ENCODE measurements at places on chromosomes 3 and 15.

GRCh38 chr3:86634361-86634760 is 356.6 kb downstream of the VGLL3 start:
- DNase-seq, result no peak

DNA sequence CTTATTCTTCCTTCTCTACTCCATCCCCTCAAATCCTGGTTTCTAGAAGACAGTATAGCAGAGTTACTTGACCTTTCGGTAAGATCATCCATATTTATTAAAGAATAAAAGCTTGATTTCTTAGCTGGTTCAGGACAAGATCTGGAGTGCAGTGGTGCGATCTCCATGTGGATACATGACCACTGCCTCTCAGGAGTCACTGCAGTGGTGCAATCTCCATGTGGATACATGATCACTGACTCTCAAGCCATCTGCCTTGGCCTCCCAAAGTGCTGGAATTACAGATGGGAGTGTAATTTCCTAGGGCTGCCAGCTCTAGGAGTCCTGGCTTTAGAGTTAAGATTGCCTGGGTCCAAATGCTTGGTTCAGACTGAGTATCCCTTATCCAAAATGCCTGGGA is 16.5 kb downstream of the LARP6 start:
- DNase-seq, result no peak

DNA sequence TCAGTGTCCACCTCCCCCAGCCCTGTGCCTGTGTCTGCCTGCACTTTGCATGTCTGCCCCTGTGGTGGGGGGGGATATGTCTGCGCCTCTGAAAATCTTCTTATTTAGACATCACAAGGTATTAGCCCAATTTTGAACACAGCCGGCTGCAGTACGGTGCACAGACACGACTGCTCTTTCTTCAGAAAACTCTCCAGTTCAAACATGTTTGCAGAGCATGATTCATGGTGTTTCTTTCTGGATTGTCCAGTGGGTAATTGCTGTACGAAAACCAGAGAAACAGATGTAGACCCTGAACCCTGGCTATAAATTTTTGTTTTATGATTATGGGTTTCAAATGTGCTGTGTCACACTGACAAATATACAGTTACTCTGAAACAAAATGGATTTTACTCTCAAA is 3.4 kb upstream of the RARB start:
- no peak for DNase-seq

DNA sequence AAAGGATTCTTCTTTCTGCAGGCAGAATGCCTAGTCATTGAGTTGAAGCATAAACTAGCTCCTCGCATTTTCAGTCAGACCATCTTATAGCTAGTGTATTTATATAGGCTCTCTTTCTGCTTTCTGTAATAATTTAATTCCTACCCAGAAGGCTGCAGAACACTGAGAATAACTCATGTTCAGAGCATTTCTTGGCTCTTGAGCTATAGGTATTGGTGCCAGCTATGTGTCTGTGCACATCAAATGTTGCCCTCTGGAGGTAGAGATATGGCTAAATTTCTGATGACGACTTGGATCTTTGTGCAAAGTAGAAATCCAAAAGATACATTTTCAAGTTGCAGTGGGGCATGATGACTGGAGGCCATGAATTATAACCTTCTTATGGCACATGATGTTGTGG is 336.2 kb upstream of the TPM1 start:
- DNase-seq, result no peak

- no peak for DNase-seq
Observed at GRCh38 chr15:67406257-67406861, 114.6 kb upstream of the C15orf61 start.

GRCh38 chr15:90813796-90814190 is 54.6 kb upstream of the FURIN start:
- no peak for DNase-seq

DNA sequence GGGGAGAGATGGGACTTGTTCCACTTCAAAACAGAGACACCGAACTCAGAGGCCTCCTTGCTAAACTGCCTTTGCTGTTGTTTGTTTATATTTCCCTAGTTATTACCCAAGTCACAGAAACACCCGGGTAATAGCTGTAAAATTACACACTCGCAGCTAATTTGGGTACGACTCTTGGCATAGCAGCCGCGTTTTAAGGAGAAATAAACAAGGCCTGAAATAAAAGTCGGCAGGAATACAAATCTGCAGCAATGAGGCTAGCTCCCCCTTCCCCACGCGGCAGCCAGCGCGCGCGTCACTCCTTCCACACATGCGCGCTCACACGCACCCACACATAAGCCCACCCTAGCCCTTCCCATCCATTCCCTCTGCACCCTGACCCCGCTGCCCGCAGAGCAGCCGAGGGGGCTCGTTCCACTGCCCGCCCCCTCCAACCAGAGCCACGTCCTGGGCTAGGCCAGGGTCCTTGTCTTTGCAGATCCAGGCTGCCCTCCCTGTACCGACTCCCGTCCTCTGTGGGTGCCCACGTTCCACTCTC is 67.3 kb downstream of the LINGO1 start:
- DNase-seq, result no peak

- DNase-seq, result no peak
Observed at GRCh38 chr3:99111235-99111634, 209.7 kb upstream of the DCBLD2 start.

GRCh38 chr15:32908872-32909271 is 191.1 kb downstream of the GREM1 start:
- DNase-seq, result no peak

GRCh38 chr3:69121950-69122349 is 445 bp downstream of the LMOD3 start:
- DNase-seq, result no peak

DNA sequence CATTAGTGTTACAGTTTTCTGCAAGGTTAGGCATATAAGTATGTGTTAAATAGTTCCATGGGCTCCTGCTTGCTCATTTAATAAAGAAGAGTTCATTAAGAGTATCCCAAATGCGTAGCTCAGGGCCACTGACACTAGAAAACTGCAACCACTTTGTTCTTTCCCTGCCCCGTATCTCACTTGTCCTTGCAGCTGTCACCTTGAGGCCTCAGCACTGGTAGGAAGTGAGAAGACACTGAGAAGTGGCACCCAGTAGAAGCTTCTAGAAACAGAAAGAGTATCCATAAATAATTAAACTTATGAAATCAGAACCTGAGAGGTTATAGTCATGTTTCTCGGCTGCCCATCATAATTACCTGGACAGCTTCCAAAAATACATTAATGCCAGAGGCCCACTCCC is 266.0 kb downstream of the KCNMB2 start:
- no peak for DNase-seq

DNA sequence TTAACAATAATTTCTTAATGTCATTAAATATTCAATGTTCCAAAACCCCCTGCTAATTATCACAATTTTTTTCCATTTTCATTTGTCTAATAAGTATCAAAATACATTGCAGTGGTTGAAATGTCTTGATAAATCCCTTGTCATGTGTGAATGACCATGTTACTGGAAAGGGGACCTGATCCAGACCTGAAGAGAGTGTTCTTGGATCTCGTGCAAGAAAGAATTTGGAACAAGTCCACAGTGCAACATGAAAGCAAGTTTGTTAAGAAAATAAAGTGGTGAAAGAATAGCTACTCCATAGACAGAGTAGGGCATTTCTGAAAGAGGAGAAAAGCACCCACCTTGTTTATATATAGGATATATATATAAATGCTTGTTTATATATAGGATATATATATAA is 10.4 kb upstream of the SELENOK start:
- no peak for DNase-seq

DNA sequence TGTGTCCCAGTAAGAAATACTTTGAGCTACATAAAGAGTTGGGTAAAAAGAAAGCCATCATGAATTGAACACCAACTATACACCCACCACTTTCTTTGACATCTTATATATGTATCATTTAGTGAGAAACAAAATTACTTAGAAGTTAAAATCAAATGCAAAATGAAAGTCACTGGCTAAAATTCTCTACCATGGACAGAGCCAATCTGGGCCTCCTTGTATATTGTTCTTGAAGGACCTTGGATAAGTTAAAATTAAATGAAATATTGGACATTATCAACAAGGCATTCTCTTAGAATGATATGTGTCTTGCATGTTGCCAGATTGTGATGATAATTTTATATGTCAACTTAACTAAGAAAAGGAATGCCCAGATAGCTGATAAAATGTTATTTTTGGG is 64.2 kb upstream of the CHL1 start:
- no peak for DNase-seq

GRCh38 chr15:61158504-61159407 is 70.3 kb downstream of the RORA start:
- DNase-seq, result no peak

- no peak for DNase-seq
Observed at GRCh38 chr3:42051384-42052131, 39.6 kb upstream of the TRAK1 start.

- DNase-seq, result no peak
Observed at GRCh38 chr3:66720508-66720907, 219.7 kb upstream of the LRIG1 start.

DNA sequence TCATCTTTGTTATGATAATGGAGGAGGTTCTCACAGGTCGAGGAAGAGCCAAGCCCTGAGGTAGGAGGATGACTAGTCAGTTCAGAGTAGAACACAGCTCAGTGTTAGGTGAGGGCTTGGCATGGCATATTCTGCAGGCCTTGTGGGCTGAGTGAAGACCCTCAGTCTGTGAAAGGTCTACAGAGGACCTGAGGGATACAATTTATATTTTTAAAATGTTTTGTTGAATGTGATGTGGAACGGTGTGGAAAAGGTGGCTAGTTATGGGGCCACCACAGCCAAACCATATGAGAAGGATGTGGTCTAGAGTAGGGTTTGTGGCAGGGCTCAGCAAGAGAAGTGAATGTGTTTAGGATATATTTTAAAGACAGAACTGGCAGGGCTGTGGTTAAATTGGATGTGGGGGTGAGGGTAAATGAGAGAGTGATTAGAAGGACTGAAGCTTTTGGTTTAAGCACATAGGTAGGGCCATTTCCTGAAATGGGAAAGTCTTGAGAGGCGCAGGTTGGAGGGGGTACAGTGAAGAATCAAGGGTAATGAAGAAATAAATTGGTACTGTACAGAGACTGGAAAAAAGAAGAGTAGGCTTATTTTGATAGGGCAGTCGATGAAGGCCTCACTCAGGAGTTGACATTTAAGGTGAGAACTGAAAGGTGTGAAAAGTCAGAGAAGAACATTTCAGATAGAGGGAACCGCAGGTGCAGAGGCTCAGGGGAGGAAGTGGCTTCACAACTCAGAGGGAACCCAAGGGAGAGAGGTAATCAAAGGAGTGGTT is 60.5 kb downstream of the SPTSSB start:
- no peak for DNase-seq

DNA sequence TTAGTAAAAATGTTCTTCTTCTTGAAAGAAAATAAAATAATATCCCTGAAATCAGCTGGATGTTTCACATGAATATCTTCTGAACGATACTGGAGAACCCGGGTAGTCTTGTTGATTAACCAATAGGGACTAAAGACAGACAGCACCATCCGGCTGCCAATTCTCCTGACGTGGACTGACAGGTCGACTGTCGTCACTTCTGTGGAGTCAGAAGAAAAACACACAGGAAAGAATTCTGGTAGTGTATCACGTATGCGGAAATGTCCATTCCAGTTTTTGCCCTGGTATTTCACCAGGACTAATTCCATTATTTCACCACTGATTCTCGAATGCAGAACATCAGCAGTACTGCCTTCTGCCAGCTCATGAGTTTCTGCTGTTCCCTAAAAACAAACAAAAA is 144.6 kb downstream of the VPS13C start:
- no peak for DNase-seq

- DNase-seq, result no peak
Observed at GRCh38 chr3:107394502-107394901, 17.3 kb downstream of the CCDC54 start.

- DNase-seq, result no peak
Observed at GRCh38 chr3:141326626-141327025, 41.7 kb upstream of the ZBTB38 start.

DNA sequence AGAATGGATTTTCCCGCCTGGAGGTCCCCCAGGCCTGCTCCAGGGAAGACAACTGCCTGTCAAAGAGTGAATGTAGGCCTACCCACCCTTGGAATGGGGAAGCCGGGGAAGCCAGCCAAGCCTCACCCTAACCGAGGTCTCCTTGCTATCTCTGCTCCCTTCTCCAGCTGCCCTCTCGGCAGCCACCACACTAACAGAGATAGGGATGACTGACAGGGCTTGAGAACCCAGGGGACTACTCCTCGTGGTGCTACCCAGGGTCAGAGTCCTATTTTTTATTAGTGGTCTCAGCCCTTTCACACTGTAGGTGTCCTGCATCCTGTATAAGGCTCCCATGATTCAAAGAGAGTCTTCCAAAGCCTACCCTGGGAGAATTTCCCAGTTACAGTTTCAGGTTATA is 160.6 kb upstream of the CHRM5 start:
- DNase-seq, result no peak

DNA sequence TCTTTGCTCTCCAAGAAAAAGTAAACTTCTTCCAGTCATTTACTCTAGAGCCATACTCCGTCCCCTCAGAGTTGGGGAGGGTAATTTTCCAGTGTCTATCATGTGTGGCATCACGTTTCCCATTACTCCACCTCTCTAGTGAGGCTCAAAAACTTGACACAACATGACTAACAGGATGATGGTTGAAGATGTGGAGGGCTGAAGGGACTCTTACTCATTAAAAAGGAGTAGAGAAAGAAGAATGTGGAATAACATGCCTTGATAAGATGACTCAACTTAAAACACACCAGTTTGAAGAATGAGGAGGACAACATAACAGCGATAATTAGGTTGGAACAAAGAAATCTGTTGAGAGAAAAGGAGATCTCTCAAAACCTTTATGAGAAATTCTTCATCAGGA is 894.3 kb downstream of the OTOL1 start:
- DNase-seq, result peak; percentile 56

GRCh38 chr3:61182662-61183061 is 68.6 kb downstream of the FHIT start:
- DNase-seq, result no peak

DNA sequence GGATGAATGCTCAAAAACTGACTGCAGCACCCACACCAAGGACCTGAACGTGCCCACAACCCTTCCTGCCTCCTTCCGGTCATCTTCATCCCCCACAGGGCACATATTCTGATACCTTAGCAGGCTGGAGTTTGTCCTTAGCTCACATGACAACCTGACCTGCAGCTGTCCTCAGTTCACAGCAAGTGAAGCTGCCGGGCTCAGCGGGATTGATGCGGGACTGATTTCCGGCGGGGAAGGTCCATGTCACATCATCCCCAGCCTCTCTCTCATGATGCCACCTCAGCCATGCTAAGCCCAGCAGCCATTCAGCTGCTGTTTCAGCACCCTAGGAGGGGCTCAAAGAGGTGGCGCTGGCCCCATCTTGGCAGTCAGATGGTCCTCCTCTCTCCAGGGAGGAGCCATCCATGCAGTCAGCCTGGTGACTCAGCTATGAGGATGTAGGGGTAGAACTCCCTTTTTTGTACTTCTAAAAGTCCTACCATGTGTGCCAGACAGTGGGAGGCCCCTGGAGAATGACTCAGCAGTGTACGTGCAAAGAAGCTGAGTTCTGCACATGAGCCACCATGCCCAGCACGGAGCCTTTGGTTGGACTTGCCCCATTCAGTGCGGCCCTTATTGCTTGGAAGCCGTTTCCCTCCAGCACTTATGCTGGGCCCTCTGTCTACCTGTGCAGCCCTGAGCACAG is 9.5 kb downstream of the CA12 start:
- peak; percentile 92 for DNase-seq

- DNase-seq, result peak; percentile 29
Observed at GRCh38 chr3:78734048-78734637, 1033.7 kb downstream of the ROBO1 start.

All from AG04449 (cell line).